COR-L47 (cell line): ENCODE measurements at places on chromosomes 12 and 14.
A peak's percentile ranks its signal among the peaks of the same experiment; 100 is the strongest.

DNA sequence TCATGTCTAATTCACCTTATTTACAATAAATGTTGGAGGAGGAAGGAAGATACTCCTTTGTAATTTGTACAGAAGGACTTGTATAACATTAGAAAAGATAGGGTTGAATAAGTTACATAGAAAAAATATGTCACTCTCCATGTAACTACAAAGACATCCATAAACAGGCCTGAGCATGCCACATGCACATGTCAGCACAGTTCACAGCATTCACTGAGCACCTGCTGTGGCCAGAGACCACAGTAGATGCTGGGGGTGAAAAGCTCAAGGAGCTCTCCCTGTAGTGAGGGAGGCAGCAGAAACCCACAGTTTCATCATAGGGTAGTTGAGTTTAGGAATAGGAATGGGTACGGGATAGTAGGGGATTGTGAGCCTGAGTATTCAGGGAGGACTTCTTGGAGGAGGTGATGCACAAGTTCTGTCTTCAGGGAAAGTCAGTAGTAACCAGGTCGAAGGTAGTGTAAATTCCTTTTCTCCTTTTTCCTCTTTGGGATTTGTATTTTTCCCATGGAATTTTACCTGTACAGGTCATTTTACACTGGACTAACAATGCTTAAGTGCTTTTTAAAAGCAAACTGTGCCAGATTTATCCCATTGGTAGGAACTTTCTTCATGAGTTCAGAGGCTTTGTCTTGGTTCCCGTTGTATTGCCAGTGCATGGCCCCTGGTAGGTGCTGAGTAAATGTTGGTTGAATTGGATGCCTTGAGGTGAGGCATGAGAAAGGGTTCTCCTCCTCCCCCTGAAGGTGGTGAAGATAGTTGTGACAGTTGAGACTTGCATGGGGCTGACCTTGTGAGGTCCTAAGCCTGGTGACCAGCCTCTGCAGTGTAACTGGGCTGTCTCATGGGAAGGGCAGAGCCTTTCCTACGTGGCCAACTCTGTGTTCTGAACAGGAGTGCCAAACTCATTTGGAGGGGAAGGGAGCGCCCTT is 20.2 kb downstream of the PRKCH start:
- no peak for DNase-seq

- no peak for DNase-seq
These were observed 32.8 kb downstream of the GALC start for GRCh38 chr14:87960013-87960787.

DNA sequence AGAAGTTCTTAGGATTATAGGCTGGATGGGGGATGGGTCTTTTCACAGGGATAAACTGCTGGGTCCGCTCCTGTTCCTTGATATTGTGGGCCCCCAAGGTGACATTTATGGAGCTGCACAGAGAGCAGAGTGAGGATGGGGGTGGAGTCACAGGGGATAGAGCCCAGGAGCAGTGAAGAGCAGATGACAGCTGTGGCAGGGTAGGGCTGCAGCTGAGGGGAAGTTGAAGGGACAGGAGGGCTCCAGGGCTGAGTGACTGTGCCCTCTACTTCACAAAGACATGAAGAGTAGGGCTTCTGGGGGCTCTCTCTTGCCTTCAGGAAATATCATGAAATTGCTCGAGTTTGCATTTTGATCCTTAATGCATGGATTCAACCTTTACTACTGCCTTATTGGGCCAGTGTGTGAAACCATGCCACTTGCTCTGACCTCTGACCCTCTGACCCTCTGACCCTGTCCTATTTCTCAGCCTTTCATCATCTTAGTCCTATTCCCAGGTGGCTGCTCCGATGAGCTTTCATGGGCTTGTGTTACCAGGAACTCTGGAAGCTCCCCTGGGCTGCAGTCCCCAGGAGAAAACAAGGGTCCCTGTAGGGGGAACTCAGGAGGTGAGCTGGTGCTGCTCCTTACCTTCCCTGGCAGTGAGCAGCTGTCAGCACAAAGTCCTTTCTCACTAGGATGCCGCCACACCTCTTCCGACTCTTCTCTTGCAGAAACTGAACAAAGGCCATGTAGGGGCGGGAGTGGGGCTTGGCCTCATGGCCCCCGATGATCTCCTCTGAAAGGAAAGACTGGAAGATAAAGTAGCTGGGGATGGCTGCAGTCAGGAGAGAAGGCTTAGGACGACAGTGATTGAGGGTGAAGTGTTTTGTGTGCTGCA is 1.6 kb downstream of the GZMH start:
- no peak for DNase-seq

DNA sequence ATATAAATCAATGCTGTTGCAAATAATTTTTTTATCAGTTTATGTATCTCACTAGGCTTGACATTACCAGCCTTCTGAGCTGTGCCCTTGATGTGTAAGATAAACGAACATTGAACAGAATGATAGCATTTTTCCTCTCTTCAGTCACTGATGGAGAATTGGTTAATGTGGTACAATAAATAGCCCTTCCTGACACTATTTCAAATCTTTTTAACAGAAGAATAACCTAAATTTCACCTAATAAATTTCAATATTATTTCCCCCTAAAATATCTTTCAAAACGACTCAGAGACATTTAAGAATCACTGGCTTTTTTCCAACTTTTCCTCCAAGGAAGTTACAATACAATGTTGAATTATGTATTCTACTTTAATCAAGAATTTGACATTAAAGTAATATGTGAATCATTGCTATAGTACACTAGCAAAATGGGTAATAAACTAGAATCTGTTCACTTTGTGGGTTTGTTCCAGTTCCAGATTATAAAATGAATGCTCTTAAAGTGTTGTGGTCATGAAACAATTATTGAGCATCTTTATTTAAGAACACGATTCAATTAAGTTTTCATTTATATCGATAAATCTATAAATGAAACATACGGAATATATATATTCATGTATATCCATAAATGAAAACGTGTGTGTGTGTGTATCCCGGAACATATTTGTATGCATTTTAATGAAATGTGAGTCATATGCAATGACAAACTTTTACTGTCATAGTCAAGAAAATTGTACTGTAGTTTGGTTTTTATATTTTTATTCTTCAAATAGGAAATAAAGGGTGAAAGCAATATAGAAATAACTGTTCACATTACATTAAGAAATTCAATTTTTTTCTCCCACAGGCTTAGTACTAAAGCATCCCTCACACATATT is 2.5 kb upstream of the ATP2B1 start:
- no peak for DNase-seq

- DNase-seq: peak; percentile 75
These were observed 30.2 kb upstream of the CIPC start for GRCh38 chr14:77067632-77068516.

GRCh38 chr12:109523504-109523903 is 46.1 kb downstream of the UBE3B start:
- DNase-seq: peak; percentile 16

GRCh38 chr14:100425429-100425827 is 102.3 kb downstream of the SLC25A47 start:
- no peak for DNase-seq

GRCh38 chr12:32089156-32089555 is 17.5 kb upstream of the BICD1 start:
- no peak for DNase-seq

- DNase-seq: no peak
These were observed 65.3 kb downstream of the MAP1LC3B2 start for GRCh38 chr12:116624516-116624915.

GRCh38 chr12:19615384-19615725 is 176.1 kb downstream of the AEBP2 start:
- DNase-seq: no peak

- peak; percentile 2 for DNase-seq
These were observed 27.8 kb downstream of the NOPCHAP1 start for GRCh38 chr12:105013892-105014291.

GRCh38 chr14:77580964-77581505 is 35.4 kb downstream of the SPTLC2 start:
- DNase-seq: peak; percentile 43

DNA sequence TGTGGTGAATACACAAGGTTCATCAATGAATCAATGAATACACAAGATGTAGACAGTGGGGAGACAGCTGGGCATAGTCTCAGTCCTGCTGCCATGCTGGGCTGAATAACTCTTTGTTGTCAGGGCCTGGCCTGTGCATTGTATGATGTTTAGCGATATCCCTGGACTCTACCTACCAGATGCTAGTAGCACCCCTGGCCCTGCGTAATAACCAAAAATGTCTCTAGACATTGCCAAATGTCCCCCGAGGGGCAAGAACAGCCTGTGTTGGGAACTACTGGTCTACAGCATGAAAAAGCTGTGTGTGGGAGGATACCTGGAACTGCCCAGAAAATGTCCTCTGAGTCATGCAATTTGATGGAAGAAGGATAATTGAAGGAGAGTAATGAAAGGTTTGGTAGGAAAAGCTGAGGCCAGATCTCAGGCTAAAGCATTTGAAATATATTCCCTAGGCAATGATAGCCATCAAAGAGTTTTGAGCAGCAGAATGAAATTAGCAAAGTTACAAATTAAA is 128.2 kb downstream of the TMEM30B start:
- no peak for DNase-seq

- no peak for DNase-seq
These were observed 1.2 kb downstream of the YBX3 start for GRCh38 chr12:10721651-10722501.

GRCh38 chr14:69034612-69035262 is 55.6 kb upstream of the ACTN1 start:
- no peak for DNase-seq

- DNase-seq: peak; percentile 11
These were observed 106.0 kb downstream of the PELI2 start for GRCh38 chr14:56224229-56224628.

DNA sequence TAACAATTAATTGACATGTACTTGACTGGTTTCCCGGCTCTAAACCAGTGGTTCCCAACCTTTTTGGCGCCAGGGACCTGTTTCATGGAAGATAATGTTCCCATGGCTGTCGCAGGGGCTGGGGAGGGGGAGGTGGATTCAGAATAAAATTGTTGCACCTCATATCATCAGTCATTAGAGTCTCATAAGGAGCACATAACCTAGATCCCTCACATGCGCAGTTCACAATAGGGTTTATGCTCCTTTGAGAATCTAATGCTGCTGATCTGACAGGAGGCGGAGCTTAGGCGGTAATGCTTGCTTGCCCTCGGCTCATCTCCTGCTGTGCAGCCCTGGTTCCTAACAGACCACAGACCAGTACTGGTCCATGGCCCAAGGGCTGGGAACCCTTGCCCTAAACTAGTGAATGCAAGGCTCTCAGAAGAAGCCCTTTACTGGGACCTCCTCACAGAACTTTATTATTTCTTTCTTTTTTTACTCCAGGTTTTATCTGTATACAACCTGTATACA is 86.4 kb upstream of the SINHCAF start:
- no peak for DNase-seq

DNA sequence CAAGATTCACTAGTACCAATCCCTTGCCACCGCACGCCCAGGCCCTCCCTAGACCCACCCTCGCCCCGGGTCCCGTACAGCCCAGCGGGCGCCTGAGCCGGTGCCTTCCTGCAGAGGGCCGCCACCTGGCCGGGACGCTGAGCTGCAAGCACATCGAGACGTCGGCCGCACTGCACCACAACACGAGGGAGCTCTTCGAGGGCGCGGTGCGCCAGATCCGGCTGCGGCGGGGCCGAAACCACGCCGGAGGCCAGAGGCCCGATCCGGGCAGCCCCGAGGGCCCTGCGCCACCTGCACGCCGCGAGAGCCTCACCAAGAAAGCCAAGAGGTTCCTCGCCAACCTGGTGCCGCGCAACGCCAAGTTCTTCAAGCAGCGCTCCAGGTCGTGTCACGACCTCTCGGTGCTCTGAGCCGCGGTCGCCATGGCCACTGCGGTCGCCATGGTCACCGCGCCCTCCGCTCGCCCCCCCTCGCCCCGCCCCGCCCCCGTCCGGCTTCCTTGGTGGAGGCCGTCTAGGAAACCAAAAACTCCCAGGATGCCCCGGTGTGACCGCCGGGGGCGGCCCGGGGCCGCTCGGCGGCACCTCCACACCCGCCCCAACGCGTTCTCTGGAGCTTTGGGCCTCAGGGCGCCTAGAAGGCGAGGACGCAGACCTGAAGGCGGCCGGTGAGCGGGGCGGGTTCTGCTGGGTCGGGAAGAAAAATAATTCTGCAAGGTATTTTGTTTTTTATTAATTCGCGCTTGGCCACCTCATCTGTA is 3.7 kb downstream of the REM2 start:
- peak; percentile 80 for DNase-seq

GRCh38 chr12:123040106-123040505 is 59.6 kb downstream of the ARL6IP4 start:
- no peak for DNase-seq

DNA sequence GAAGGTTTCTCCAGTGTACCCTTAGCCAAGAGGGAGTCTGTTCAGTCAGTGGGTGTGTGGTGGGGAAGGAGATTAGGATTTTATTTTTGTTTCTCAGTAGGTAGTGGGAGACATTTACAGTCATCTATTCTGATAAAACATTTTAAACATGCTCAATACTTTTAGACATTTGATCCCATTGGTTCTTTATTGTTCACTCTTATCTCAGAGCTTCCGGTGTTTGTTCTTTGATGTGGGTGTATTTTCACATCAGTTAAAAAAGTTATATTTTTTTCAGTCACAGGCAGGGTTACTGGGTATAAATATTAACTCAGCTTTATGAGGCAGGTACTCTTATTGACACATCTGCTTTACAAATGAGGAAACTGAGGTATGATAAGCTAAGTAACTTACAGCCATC is 43.3 kb upstream of the LRRK2 start:
- no peak for DNase-seq

GRCh38 chr14:63938198-63939005 is 85.6 kb downstream of the SYNE2 start:
- no peak for DNase-seq

- no peak for DNase-seq
These were observed 368.3 kb downstream of the ADGRD1 start for GRCh38 chr12:131321988-131322387.

GRCh38 chr12:98955284-98955683 is 310.2 kb downstream of the APAF1 start:
- DNase-seq: no peak

- no peak for DNase-seq
These were observed at the start of gene BIN2 for GRCh38 chr12:51323966-51324895. BIN2 (minus strand) TSS chr12:51324174; CDS start chr12:51324102, 72 bp downstream.

DNA sequence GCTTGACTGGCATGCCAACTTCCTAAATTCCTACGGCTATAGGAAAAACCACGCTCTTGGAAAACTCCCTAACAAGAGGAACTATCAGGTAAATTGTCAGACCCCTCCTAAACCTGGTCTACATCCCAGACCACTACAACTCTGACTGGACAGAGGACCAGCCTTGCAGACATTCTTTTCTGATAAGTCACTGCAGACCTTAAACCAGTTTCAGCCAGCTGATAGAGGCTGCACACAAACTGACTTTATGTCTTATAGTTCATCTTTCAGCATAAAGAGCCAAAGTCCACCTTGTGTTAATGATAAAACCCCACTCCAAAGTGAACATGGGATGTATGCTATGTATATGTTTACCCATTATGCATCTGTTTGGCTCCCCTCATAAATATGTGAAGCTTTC is 166.6 kb downstream of the KTN1 start:
- DNase-seq: no peak
